SJSA1 (cell line): ENCODE measurements at places on chromosomes 1 and 21.

DNA sequence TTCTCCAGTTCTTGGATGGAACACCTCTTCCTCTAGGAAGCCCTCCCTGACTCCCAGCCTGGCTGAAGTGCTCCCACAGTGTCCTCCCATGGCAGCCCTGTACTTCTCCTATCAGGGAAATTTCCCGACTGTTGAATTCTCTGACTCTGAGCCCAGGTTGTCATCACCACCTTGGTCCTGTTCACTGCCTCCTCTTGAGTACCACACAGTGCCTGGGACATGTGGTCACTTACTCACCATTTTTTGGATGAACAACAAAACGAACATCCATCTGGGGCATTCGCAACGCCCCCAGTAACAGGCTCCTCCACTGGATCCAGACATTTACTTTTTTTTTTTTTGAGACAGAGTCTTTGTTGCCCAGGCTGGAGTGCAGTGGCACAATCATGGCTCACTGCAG is 37.4 kb downstream of the CHD5 start:
- DNase-seq, result no peak

GRCh38 chr1:27135541-27136235 is 19.2 kb downstream of the SLC9A1 start:
- no peak for DNase-seq

GRCh38 chr1:20413776-20414140 is 72.3 kb downstream of the CAMK2N1 start:
- DNase-seq, result no peak

GRCh38 chr1:240526312-240526711 is 85.6 kb downstream of the GREM2 start:
- DNase-seq, result no peak

- DNase-seq, result peak; percentile 48
Measured at GRCh38 chr1:210231846-210232510, 618 bp upstream of the SERTAD4 start.
